Sigmoid colon (tissue), 7 donors: ENCODE measurements at places on chromosomes 7 and 10.

GRCh38 chr10:58373442-58373827, 11.8 kb upstream of the TFAM start:
- H3K27me3 ChIP-seq = no peaks in the 10 kb centered on the region
- no peak overlapping the region for H3K27ac ChIP-seq
- H3K36me3 ChIP-seq = no peaks in the 10 kb centered on the region
- DNase-seq = no peak
- H3K4me1 ChIP-seq = no peaks in the 10 kb centered on the region

DNA sequence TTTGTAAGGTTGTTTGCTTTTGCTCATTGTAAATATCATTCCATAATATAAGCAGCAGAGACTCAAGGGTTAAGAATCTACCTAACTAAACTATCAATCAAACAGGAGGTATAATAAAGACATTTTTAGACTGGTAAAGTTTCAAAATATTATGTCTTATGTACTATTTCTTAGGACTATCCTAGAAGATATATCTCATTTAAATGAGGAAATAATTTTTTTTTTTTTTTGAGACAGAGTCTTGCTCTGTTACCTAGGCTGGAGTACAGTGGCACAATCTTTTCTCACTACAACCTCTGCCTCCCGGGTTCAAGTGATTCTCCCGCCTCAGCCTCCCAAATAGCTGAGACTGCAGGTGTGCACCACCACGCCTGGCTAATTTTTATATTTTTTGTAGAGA, 80.9 kb upstream of the PARD3 start:
- H3K36me3 ChIP-seq = no peaks in the 10 kb centered on the region
- no peak overlapping the region for H3K27ac ChIP-seq
- H3K4me3 ChIP-seq = no peak overlapping the region
- no peaks in the 10 kb centered on the region for H3K4me1 ChIP-seq

- no peak overlapping the region for H3K27ac ChIP-seq
- no peaks in the 10 kb centered on the region for H3K4me1 ChIP-seq
- H3K4me3 ChIP-seq = no peak overlapping the region
Measured at GRCh38 chr7:2143981-2144595, 88.7 kb downstream of the MAD1L1 start.

DNA sequence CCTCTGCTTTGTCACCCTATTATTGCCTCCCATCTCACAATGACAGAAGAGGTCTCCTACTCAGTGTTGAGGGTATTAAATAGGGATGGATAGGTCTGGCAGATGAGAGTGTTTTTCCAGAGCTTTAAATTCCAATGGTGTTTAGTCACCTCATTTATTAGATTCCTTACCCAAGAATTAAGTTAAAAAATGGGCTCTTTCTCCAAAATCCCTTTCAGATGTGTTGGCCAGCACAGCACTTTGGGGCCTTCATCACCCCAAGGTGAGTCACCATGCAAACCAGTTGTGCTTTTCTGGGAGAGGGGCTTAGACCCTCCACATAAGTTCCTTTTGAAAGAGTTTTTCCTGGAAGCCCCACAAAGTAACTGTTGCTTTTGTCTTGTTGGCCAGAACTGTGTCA, 78.4 kb downstream of the CYP26A1 start:
- H3K36me3 ChIP-seq = no peaks in the 10 kb centered on the region
- H3K4me1 ChIP-seq = peaks cover 5% of the 10 kb centered on the region
- no peak overlapping the region for H3K4me3 ChIP-seq
- H3K27me3 ChIP-seq = no peaks in the 10 kb centered on the region

- no peak for DNase-seq
- H3K4me3 ChIP-seq = no peak overlapping the region
- no peaks in the 10 kb centered on the region for H3K27me3 ChIP-seq
- H3K36me3 ChIP-seq = no peaks in the 10 kb centered on the region
Measured at GRCh38 chr10:10096296-10096695, 921.4 kb upstream of the CELF2 start.

GRCh38 chr7:50793120-50793946, 10.6 kb upstream of the GRB10 start:
- no peaks in the 10 kb centered on the region for H3K27me3 ChIP-seq
- H3K4me3 ChIP-seq = peak overlapping the region; percentile 78
- H3K27ac ChIP-seq = peak overlapping the region; percentile 86
- DNase-seq = peak; percentile 87
- H3K4me1 ChIP-seq = peaks cover 42% of the 10 kb centered on the region
- no peaks in the 10 kb centered on the region for H3K36me3 ChIP-seq

- H3K27ac ChIP-seq = peak overlapping the region; percentile 53
- H3K4me1 ChIP-seq = peaks cover 20% of the 10 kb centered on the region
- H3K4me3 ChIP-seq = no peak overlapping the region
Measured at GRCh38 chr10:114332301-114333192, 71.8 kb downstream of the AFAP1L2 start.

GRCh38 chr7:142301299-142301698, 43.4 kb upstream of the PRSS58 start:
- no peaks in the 10 kb centered on the region for H3K36me3 ChIP-seq
- no peak overlapping the region for H3K4me3 ChIP-seq
- no peak overlapping the region for H3K27ac ChIP-seq
- DNase-seq = no peak
- no peaks in the 10 kb centered on the region for H3K4me1 ChIP-seq

DNA sequence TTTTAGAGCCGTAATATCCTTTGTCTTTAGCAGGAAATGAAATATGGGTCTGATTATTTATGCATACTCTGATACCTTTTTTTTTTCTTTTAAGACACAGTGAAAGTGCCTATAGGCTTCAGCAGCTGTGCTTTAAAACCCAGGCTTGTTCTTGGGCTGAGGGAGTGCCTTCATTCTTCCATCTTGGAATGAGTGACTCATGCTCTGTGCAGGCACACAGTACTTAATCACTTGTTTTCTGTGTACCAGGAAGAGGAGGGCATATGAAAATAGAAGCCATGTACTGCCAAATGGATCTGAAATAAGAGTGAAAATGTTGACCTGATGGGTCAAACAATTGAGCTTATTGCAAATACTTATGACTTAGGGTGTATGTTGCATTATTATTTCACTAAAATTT, 12.0 kb downstream of the INPP5F start:
- peaks cover 42% of the 10 kb centered on the region for H3K4me1 ChIP-seq
- H3K4me3 ChIP-seq = no peak overlapping the region
- peak overlapping the region; percentile 57 for H3K27ac ChIP-seq
- no peaks in the 10 kb centered on the region for H3K36me3 ChIP-seq
- no peaks in the 10 kb centered on the region for H3K27me3 ChIP-seq

- no peaks in the 10 kb centered on the region for H3K4me1 ChIP-seq
- H3K27me3 ChIP-seq = no peaks in the 10 kb centered on the region
- H3K27ac ChIP-seq = no peak overlapping the region
- DNase-seq = no peak
Measured at GRCh38 chr10:75350791-75351190, 50.8 kb downstream of the ZNF503 start.

DNA sequence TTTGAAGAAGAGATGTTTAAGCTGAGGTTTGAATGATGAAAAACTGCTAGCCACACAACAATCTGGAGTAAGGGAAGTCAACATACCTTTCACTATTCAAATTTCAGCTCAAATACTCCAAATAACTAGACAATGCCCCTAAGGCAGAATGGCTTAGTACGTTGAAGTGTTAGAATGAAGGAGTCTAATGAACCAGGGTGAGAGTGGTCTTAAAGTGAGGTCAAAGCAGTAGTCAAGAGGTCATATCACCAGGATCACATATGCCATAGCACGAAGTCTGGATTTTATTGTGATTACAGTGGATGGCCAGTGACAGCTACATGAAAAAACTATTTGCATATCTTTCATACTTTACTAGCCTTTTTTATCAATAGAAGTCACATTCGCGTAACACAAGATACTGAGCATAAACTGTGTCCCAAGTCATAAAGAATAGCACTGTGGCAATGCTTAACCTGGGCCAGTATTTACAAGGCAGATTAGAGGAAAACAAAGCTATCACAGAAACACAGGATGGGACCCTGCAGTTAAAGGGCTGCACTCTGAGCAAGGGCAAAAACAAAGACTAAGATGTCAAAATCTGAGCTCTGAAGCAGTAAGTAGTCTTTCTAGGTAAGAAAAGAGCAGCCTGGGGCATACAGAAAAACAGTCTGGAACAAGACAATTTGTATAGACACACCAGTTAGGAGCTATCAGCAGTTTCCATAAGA, 61.5 kb downstream of the HYCC1 start:
- no peaks in the 10 kb centered on the region for H3K4me1 ChIP-seq
- DNase-seq = no peak
- H3K27ac ChIP-seq = no peak overlapping the region
- H3K27me3 ChIP-seq = no peaks in the 10 kb centered on the region

DNA sequence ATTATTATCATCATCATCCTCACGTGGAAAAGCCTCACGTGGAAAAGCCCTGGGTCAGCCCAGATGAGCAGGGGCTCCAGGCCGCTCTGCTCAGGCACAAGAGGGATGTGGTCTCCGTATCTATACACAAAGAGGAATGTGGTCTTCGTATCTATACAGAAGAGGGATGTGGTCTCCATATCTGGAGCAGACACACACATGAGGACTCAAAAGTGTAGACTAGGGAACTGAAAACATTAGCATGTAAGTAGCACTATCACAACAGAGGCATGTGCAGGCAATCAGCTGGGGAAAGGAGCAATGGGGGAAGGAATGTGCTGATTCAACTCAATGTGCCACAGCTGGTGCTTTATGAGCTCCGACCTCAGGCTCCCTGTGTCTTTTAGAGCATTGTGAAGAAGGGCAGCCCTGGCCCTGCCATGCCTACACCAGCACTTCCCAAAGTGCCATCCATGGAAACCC, 86.5 kb downstream of the PLXNA4 start:
- no peak overlapping the region for H3K27ac ChIP-seq
- peaks cover 35% of the 10 kb centered on the region for H3K4me1 ChIP-seq
- H3K27me3 ChIP-seq = no peaks in the 10 kb centered on the region
- H3K4me3 ChIP-seq = no peak overlapping the region

- H3K4me1 ChIP-seq = no peaks in the 10 kb centered on the region
- H3K36me3 ChIP-seq = no peaks in the 10 kb centered on the region
- H3K4me3 ChIP-seq = no peak overlapping the region
- no peaks in the 10 kb centered on the region for H3K27me3 ChIP-seq
- DNase-seq = no peak
Measured at GRCh38 chr7:78953726-78954363, 499.6 kb downstream of the MAGI2 start.

GRCh38 chr7:118572604-118573003, 348.1 kb downstream of the ANKRD7 start:
- H3K27ac ChIP-seq = no peak overlapping the region
- no peak overlapping the region for H3K4me3 ChIP-seq
- DNase-seq = no peak
- H3K27me3 ChIP-seq = no peaks in the 10 kb centered on the region
- H3K36me3 ChIP-seq = no peaks in the 10 kb centered on the region
- H3K4me1 ChIP-seq = no peaks in the 10 kb centered on the region

- no peaks in the 10 kb centered on the region for H3K4me1 ChIP-seq
- no peak overlapping the region for H3K4me3 ChIP-seq
- no peaks in the 10 kb centered on the region for H3K36me3 ChIP-seq
- H3K27ac ChIP-seq = no peak overlapping the region
Measured at GRCh38 chr10:1372212-1372611, 316.0 kb downstream of the WDR37 start.

DNA sequence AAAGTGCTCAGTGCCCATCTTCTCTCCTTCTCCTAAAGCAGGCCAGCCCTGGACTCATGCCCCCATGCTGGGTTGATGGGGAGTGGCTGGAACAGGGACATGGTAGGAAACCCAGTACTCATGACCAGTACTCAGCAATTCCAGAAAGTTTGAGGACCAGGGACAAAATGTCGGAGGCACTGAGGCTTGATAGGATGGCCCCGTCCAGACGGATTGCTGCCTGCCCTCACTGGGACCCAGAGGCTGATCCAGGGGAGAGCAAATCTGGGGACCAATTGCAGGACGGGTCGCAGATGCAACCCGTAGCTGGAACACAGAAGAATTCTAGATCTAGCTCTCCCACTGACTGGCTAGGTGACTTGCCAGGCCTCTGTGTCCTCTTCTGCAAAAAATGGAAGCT, 5.1 kb downstream of the ZCCHC24 start:
- no peak for DNase-seq
- H3K4me1 ChIP-seq = peaks cover 89% of the 10 kb centered on the region
- no peak overlapping the region for H3K27ac ChIP-seq

GRCh38 chr10:13789448-13789829, 202.7 kb downstream of the PRPF18 start:
- peak overlapping the region; percentile 72 for H3K27ac ChIP-seq
- no peak overlapping the region for H3K4me3 ChIP-seq
- no peaks in the 10 kb centered on the region for H3K4me1 ChIP-seq
- no peak for DNase-seq
- no peaks in the 10 kb centered on the region for H3K27me3 ChIP-seq

GRCh38 chr7:120814253-120814939, 43.5 kb downstream of the TSPAN12 start:
- H3K4me3 ChIP-seq = no peak overlapping the region
- H3K27ac ChIP-seq = no peak overlapping the region
- DNase-seq = no peak
- no peaks in the 10 kb centered on the region for H3K27me3 ChIP-seq
- no peaks in the 10 kb centered on the region for H3K4me1 ChIP-seq
- no peaks in the 10 kb centered on the region for H3K36me3 ChIP-seq

- H3K4me1 ChIP-seq = no peaks in the 10 kb centered on the region
- no peak for DNase-seq
- H3K36me3 ChIP-seq = no peaks in the 10 kb centered on the region
Measured at GRCh38 chr7:7830122-7830878, 111.9 kb upstream of the RPA3 start.

- no peak overlapping the region for H3K4me3 ChIP-seq
- H3K4me1 ChIP-seq = no peaks in the 10 kb centered on the region
- H3K27me3 ChIP-seq = no peaks in the 10 kb centered on the region
Measured at GRCh38 chr10:64201936-64202335, 680.7 kb downstream of the REEP3 start.

DNA sequence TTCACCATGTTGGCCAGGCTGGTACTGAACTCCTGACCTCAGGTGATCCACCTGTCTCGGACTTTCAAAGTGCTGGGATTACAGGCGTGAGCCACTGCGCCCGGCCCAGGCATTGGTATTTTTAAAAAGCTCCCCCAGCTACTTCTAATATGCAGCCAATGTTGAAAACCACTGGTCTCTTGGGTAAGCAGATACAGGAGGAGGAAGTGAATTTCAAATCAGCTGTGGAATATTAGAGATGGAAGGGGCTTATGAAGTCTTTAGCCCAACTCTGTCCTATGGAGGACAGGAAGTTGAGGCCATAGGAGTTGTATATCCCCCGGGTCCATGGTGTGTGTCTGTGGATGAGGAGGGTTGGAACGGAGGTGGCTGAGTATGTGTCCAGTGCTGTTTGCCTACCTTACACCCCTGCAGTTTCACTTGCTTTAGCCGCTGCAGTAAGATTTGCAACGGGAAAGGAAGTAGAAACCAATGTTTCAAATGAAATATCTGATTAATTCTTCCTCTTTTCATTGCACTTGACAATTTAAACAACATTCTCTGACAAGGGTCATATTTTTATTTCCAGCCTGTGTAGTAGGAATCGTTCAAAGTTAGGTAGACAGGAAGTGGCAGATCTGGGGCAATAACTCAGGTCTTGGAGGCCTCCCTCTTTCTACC, 3.4 kb downstream of the PDE6C start:
- no peaks in the 10 kb centered on the region for H3K4me1 ChIP-seq
- DNase-seq = no peak
- H3K36me3 ChIP-seq = no peaks in the 10 kb centered on the region

GRCh38 chr10:110502072-110502845, 4.6 kb downstream of the DUSP5 start:
- peaks cover 68% of the 10 kb centered on the region for H3K4me1 ChIP-seq
- H3K27me3 ChIP-seq = no peaks in the 10 kb centered on the region
- H3K27ac ChIP-seq = peak overlapping the region; percentile 97
